ENCODE measurements at places on chromosomes 4 and X.
A peak's percentile ranks its signal among the peaks of the same experiment; 100 is the strongest.

- no peak for DNase-seq
These were observed 1391.1 kb downstream of the FSTL5 start for GRCh38 chr4:160772668-160773067.

- no peak for DNase-seq
These were observed 366.3 kb upstream of the CXorf51A start for GRCh38 chrX:147180886-147181285.

DNA sequence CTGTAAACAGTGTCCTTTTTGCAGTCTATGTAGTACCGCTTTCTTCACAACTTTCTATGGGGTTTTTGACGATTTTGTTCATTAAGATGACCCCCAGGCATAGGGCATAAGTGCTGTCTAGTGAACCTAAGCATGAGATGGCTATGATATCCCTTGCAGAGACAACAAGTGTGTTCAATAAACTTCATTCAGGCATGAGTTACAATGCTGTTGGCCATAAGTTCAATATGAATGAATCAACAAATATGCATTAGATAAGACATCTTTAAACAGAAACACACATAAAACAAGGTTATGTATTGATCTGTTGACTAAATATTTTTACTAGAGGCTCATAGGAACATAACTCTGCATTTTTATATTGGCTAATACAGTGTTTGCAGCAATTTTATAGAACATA lies 1322.0 kb downstream of the ARAP2 start:
- DNase-seq, result no peak

DNA sequence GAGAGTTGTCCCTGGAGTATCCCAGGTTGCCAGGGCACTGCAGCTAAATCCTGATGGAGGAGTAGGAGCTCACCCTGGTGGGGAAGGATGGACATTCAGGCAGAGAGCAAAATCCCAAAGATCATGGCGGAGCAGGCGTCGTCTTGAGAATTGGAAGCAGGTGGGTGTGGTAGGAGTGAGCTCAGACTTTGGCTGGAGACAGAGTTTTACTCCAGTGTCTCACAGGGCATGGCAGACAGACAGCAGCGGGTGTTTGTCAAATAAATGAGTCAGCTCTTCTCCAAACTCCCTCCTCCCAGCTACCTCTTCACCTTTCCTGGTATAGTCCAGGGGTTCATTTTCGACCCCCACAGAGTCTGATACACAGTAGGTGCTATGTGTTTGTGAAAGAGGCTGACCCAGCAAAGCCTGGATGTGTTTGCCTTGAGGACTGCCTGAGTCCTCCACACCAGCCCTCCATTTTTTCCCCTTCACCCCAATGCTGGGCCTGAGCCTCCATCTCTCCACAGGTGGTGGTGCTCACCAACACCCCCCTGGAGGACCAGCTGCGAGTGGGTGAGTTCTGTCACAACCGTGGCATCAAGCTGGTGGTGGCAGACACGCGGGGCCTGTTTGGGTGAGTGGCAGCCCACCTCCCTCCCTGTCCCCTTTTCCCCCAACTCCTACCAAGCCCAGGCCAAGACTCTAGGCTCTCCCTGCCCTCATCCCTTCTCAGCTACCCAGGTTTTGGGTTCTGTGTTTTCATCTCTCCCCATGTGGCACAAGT lies 6.9 kb downstream of the UBA1 start:
- DNase-seq, result no peak

- DNase-seq, result peak; percentile 82
These were observed 190.3 kb upstream of the PSAPL1 start for GRCh38 chr4:7625071-7625470.

DNA sequence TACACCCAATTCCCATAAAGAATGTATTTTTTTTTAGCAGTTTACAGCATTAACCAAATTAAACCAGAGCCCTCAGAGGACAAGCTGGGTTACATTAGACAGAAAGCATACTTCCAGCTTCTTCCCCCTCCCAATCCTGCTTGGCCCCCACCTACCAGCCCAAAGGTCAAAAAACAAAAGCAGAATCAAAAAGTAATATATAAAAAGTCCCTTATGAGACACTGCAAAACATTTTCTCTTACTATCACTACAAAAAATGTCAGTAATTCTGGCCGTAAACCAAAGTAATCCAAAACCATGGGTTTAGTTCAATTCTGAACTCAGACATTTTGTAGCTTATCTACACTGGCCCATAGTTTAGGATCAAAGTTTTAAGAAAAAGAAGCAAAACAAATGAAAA lies 38.0 kb downstream of the APBB2 start:
- no peak for DNase-seq
